Stimulated activated CD4-positive, alpha-beta T cell treated with anti-CD3 and anti-CD28 coated beads, Interleukin-12 subunit alpha, Interleukin-12 subunit beta, amount 100 ng/mL, for 24 hours (primary cell): ENCODE measurements at places on chromosomes 5 and 9.
A peak's percentile ranks its signal among the peaks of the same experiment; 100 is the strongest.

DNA sequence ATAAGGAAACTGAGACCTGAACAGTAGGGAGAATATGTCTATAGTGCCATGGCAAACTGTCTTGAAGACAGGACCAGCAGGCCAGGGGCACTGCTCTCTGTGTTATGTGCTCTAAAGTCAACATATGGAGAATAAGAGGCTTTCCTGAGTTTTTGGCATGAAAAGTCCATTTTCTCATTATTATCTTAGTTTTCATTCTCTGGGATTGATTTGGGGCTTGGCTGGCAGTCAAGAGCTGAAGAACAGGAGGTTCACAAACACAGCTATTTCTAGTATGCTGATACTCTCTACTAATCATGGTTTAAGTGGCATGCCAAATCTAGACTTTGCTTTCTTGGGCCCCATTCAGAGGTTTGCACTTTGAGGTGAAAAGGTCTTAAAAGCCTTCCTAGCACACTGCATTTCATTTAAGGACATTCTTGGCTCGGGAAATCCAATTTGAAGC, 404.4 kb downstream of the ZNF608 start:
- DNase-seq: no peak

- DNase-seq: no peak
Measured at GRCh38 chr5:52668544-52669185, 119.1 kb upstream of the ITGA1 start.

DNA sequence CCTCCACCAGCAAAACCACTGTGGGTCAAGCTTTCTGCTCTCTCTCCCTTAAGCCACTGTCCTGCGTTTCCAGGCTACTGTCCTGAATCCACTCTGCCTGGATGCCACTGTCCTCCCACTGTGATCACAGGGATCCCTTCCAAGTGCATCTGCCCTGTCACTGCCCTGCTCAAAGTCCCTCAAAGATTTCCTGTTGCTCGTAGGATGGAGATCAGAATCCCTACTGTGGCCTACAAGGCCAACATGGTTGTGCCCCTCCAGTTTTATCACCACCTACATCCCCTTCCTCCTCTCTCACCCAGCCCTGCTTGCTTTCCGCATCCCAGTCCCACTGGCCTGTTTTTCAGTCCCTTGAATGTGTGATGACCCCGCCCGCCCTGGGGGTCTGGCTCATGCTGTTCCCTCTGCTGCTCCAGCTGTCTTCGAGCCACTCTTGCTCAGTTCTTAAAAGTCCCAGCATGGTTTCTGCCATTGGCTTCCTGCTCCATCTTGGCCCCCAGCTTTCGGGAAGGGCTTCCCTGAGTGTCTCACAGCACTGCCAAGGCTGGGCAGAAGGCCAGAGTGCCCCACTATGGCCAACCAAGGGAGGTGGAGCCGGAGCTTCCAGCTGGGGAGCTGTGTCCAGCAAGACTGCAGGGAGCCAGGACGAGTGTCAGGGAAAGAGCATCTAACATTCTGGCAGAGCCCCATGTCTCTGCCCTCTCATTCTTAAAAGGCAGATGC, 12.9 kb upstream of the FRRS1L start:
- no peak for DNase-seq

DNA sequence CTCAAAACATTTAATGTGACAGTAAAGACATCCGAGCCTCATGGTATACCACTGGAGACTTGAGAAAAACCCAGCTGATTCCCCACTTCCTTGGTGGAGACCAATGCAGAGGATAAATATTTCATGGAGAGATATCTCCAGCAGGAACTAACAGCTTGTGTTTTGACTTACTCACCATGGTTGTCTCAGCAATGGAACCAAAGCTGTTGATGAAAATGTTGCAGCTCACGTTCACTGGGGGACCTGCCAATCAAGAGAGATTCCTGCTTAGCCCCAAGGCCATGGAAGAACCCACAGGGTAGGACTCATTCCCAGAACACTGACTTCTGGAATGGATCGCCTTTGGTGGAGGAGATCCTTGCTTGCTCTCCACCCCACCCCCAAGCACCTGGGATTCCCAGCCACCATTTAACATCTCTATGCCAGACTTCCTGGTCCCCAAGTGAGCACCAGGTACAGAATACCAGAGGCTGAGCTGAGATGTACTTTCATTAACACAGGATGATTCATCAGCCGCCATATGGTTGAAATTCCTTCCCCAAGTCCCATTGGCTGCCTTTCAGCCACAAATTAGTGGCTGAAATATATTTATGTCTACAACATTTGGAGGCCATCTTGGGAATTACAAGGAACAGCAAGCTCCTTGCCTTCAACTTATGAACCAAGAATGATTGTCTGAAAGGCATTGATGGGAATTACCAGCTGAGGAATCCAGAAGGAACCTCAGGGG, 37.9 kb downstream of the GLRA1 start:
- no peak for DNase-seq

DNA sequence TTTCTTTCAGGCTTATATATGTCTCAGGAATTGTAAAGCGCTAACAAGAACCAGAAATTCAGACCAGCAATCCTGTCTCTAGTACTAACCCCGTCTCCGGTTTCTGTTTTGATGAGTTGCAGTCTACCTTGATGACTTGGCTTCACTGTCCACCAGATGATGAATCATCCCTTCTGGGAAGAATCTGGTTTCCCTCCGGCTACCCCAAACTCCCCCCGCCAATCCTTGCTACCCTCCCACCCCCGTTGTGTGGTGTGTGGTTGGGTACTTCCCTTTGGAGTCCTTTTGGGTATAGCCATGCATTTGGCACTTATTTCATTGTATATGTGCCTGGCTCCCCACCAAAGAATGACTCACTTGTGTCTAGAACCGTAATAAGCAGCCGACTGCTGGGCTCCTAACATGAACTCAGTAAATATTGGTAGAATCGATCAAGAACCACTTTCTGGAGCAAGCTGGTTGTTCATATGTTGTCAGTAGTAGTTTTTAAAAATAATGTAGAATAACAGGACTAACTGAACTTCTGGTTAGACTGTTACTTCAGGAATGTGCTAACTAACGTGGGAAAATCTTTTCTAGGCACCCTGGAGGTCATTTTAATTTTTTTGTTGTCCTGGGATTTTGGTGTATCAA, 8.3 kb upstream of the TGFBI start:
- no peak for DNase-seq

- no peak for DNase-seq
Measured at GRCh38 chr5:55467862-55468551, 66.8 kb downstream of the PLPP1 start.

DNA sequence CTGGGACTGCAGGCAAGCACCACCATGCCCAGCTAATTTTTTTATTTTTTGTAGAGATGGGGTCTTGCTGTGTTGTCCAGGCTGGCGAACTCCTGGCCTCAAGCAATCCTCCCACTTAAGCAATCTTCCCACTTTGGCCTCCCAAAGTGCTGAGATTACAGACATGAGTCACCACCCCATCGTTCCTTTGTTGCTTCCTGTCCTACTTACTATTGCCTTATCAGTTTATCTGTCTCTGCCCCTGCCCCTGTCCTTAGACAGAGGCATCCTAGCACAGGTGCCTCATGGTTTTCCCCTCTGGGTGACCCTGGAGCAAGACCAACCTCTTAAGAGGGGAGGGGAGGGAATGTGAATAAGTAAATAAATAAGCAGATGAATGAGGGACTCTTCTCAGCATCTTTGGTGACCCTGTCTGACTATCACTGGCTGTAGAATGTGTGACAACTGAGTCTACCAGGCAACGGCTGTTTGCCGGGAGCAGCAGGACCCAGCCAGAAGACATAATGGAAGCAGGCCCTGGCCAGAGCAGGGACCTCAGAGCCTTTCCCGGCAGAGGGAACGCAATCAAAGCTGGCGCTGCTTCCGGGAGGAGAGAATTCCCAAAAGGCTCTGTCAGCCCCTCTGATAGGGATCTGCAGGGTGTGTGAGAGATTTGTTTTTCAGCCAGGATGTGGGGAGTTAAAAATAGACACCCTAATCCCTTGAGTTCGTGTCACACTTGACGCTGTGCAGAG, 43.8 kb upstream of the DAB2IP start:
- DNase-seq: no peak

DNA sequence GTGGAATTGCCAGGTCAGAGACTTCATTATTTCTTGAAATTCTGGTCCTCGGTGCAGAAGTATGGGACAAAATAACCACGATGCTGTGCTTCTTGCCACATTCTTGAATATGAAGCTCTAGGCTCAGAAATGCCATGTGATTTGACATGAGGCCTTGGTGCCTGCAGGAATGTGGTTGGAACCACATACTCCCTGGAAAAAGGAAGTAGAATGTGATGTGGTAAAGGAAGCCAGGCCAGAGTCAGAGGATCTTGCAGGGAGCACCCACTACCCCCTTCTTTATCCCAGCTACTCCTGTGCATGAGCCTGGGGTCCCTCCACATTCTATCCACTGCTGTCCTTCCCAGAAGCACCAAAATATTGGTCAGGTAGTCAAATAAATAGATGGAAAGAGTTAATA, 80.9 kb downstream of the FOXD1 start:
- no peak for DNase-seq

- DNase-seq: no peak
Measured at GRCh38 chr5:149405550-149406202, 26.6 kb upstream of the IL17B start.

GRCh38 chr5:68315679-68316271, 100.2 kb downstream of the PIK3R1 start:
- peak; percentile 22 for DNase-seq

GRCh38 chr9:98132806-98133631, 14.0 kb upstream of the TRIM14 start:
- DNase-seq: no peak

DNA sequence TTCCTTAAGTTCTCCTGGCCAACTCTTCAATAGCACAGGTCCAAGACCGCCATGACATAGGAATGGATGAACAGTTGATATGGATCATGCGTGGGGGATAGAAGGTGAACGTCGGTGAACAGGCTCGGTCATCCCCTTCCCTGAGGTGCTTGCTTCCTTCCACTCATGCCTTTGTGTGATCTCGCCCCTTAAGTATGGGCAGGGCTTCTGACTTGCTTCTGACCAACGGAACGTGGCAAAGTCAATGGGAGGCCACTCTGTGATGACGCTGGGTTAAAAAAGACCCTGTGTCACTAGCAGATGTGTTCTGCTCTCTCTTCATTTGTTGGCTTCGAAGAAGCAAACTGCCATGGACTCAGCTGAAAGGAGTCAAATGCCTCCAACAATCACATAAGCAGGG, 240.5 kb upstream of the TUT7 start:
- no peak for DNase-seq
